Activated naive CD4-positive, alpha-beta T cell treated with anti-CD3 and anti-CD28 coated beads for 36 hours (primary cell): ENCODE measurements at places on chromosomes 2 and 18. TPM values are rescaled to one million over a fixed set of nuclear protein-coding genes. Genes with fewer than 3 reads are reported as not detected.

DNA sequence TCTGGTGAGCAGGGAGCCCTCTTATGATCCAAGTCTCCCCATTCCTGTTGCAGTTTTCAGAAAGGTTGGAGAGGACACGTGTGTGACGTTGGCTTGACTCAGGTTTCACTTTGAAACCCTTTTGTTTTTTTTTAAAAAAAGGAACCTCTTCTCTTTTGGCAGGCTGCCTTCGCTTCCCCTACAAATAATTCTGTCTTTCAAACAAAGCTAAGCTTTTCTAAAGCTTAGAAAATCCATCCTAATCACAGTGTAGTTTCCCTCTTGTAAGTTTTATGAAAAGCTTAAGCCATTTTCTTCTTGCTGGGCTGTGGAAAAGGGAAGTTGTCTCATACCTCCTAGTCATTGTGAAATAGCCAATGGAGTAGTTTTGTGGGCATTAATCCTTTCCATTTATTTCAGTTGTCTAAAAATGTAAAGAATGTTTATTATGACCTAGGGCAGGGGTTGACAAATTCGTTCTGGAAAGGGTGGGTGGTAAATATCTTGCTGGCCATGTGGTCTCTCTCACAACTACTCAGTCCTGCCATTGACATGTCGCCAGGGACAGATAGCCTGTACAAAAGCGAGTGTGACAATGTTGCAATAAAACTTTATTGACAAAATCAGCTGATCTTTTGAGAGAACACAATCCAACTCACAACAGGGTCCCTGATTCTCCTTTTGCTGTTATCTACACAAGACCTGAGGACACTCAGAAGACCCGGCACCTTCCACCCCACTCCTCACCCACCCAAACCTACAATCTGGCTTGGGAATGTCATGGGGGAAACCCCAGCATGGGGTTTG, 878.8 kb downstream of the RNF144A start:
- H3K27me3 ChIP-seq, result no peaks in the 10 kb centered on the region

DNA sequence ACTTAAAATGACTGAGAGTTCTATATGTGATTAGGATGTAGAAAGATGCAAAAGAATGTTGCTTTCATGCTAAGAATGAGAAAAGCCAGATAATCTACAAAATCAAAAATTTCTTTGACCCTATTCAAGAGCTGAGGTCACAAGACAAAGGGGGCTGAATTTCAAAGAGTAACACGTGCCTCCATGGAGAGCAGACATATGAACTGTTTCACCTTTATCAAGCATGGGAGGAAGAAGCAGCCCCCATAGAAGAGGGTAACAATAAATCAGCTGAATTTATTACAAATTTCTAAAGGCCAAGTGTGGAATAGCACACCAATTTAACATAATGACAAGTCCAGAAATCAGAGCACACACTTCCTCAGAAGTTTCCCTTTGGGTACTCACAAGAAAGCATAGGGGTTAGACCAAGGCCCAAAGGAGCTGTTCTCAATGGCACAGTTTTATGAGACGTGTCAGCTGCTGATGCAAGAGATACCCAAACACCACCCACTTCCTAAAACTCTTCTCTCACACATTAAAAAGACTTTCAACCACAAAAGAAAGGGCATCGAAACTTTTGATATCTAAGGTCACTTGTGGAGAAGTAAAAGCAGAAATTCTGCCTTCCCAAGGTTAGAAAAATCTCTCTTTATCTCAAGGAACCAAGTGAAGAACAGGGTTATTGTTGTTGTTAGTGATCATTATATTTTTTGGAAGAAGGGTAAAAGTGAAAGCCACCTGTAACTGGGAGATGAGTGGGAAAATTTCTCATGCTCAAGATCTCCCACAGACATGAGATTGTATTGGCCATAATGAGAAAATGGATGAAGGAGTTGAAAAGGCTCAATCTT, 950.1 kb downstream of the TRIB2 start:
- DNase-seq, result no peak
- no peak overlapping the region for H3K27ac ChIP-seq
- H3K36me3 ChIP-seq, result no peaks in the 10 kb centered on the region
- H3K27me3 ChIP-seq, result no peaks in the 10 kb centered on the region
- no peaks in the 10 kb centered on the region for H3K4me1 ChIP-seq

DNA sequence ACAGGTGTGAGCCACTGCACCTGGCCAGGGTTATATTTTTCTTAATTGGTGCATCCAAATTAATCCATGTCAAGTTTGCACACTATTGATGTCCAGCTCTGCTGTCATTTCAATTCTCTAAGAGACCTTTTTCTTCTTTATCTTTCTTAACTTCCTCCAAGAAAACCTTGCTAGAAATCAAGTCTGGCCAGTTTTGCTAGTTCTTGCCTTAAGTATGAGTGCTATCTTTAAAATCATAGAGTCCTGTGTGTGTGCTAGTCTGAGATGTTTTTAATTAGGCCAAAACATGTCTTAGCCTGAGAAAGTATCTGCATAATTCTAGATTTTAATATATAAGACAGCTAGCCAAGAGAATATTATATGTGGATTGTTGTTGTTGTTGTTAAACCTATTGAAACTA, 56.2 kb upstream of the SLC39A10 start:
- peaks cover 12% of the 10 kb centered on the region for H3K4me1 ChIP-seq
- H3K4me3 ChIP-seq, result no peak overlapping the region
- no peaks in the 10 kb centered on the region for H3K36me3 ChIP-seq
- H3K27ac ChIP-seq, result no peak overlapping the region
- H3K27me3 ChIP-seq, result no peaks in the 10 kb centered on the region

The AMER3 gene
- not detected for total RNA-seq

The COPS9 gene
- total RNA-seq, result 91.3 TPM
